ENCODE measurements at places on chromosomes 4 and X.

DNA sequence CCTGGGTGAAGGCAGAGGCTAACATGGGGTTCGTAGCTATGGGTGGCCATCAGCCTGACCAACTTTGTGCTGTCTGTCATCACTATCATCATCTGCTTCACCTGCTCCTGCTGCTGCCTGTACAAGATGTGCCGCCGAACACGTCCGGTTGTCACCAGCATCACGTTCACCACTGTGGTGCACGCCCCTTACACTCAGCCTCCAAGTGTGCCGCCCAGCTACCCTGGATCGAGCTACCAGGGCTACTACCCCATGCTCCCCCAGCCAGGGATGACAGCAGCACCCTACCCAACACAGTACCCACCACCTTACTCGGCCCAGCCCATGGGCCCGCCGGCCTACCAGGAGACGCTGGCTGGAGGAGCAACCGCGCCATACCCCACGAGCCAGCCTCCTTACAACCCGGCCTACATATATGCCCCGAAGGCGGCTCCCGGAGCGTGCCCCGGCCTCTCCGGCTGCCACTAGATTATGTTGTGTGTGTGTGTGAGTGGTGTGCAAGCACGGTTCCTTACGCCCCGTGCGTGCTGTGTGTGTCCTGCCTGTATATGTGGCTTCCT is 238.1 kb upstream of the ZCCHC13 start:
- DNase-seq: no peak

DNA sequence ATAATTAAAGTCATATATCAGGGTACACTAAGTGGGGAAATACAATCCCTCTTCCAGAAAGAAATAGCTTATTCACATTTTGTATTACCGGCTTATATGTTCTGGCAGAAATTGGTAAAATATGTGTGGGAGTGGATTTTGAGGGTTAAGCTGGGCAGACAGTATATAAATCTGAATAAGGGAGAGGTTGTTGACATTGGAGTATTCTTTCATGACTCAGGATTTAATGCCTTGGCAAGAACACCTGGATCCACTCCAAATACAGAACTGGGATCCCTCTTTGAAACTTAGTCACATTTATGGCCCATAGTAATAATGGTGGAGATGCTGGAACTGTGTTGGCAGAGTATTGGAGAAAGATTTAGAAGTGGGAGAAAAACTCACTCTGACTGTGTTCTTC is 54.3 kb upstream of the TET2 start:
- DNase-seq: no peak

GRCh38 chr4:173243321-173243720 is 74.7 kb downstream of the GALNT7 start:
- DNase-seq: no peak

DNA sequence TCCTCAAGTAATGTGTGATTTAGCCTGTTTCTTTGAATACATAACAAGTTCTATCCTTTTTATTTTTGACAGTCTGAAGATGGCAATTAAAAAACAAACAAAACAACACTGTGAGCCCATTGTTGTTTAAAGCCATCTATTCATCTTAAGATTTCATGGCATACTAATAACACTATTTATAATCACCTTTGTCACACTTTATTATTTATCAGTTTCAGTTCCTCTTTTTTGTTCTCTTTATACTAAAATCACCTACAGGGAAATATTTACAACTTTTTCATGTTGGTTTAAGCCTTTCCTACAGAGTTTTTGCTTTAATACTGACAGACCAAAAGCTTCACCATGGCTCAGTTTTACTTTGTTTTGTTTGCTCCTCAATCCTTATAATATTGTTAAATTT is 247.4 kb upstream of the CTSO start:
- DNase-seq: no peak

- DNase-seq: no peak
These were observed 100.8 kb downstream of the SPIN4 start for GRCh38 chrX:63250253-63250868.

GRCh38 chr4:84683064-84683850 is 100.3 kb downstream of the CDS1 start:
- no peak for DNase-seq

GRCh38 chrX:131752493-131753198 is 208.8 kb downstream of the OR13H1 start:
- DNase-seq: no peak

DNA sequence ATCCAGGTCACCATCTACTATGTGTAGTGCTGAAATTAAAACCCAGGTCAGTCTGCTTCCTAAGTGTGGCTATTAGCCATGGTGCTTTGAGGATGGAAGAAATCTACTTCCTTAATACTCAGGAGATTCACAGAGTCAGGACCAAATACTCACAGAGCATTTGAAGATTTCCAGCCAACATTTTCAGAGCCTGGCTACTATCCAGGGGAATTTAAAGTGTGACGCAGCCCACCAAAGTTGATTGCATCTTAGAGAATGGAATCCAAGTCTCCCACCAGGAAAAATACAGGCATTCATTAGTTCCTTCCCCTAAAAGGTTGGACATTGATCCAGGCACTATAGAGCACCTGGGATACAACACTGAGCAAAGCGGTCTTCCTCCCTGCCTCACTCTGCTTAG is 83.8 kb downstream of the HS3ST1 start:
- no peak for DNase-seq

DNA sequence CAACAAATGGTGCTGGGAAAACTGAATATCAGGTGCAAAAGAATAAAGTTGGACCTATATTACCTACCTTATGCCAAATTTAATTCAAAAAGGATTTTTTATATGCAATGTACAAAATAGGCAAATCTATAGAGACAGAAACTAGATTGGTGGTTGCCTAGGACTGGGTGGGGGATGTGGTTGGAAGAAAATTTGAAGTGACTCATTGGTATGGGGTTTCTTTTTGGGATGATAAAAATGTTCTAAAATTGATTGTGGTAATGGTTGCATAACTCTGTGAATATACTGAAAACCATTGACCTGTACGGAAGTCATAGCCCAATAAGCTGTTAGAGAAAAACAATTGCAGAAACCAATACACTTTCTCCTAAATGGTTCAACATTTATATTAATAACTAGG is 72.1 kb downstream of the COL4A5 start:
- no peak for DNase-seq

GRCh38 chr4:94240384-94240783 is 32.7 kb downstream of the SMARCAD1 start:
- DNase-seq: no peak

DNA sequence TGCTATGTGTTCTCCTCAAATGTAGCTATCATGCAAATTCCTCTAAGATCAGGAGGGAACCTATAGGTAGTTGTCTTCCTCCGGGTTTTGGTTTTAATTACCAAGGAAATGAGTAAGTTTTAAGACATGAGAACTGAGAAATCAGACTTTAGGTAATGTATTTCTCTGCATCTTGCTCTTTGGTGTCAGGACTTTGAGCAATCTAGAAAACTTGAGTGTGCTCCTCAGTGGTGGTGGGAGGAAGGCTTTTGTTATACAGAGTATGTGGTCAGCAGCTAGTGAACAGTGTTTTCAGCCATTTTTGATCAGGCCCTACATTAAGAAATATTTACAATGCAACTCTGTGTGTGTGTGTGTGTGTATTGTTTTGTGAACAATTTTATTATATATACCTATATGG is 224.1 kb downstream of the KLHL13 start:
- DNase-seq: no peak

- no peak for DNase-seq
These were observed 2.9 kb downstream of the CLOCK start for GRCh38 chr4:55543858-55544257.

All from stimulated activated CD4-positive, alpha-beta T cell treated with anti-CD3 and anti-CD28 coated beads, Interleukin-1b, Interleukin-23, amount 100 ng/mL, for 1 hour (primary cell).